Renal cortex interstitium (tissue), 15 donors: ENCODE measurements at places on chromosomes 16 and 17. TPM values are rescaled to one million over a fixed set of nuclear protein-coding genes. Genes with fewer than 3 reads are reported as not detected.
A peak's percentile ranks its signal among the peaks of the same experiment; 100 is the strongest.

ACADVL gene
- 438 TPM for polyA plus RNA-seq

- DNase-seq: no peak
These were observed 299.3 kb upstream of the XYLT1 start for GRCh38 chr16:17770104-17770503.

- DNase-seq: no peak
These were observed 480 bp downstream of the KIF19 start for GRCh38 chr17:74326506-74326905.

DNA sequence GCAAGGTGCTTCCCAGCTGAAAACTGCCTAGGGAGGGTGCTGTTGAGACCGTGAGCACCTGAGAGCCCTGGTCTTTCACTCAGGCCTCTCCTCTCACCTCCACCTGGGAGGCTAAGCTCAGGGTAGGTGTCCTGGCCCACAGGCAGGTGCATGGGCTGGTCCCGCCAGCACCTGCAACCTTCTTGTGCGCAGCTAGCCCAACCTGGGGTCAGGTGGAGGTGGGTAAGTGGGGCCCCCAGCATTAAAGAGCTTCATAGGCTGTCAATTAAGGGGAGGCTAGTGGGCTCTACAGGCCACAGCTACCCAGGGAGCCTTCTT is 8.7 kb downstream of the ADCY7 start:
- DNase-seq: no peak

DNA sequence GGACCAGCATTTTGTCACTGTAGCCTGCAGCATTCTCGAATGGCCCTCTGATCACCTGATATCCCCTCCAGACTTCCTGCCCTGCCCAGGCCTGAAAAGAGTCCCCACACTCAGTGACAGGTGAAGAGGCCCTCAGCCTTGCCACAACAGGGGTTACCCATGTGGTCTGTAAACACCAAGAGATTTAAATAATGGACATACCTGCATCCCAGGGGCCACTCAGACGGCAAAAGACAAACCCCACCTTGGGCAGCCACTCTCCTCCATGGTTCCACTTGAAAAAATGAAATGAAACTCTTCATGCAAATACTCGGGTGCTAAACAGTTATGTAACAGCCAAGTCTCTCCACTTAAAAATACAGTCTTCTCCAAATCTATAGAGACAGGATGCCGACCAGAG is 22.9 kb upstream of the PECAM1 start:
- DNase-seq: no peak

GRCh38 chr16:59849716-59850115 is 1115.6 kb upstream of the GOT2 start:
- DNase-seq: no peak

GRCh38 chr16:53911513-53911912 is 207.6 kb downstream of the FTO start:
- no peak for DNase-seq

DNA sequence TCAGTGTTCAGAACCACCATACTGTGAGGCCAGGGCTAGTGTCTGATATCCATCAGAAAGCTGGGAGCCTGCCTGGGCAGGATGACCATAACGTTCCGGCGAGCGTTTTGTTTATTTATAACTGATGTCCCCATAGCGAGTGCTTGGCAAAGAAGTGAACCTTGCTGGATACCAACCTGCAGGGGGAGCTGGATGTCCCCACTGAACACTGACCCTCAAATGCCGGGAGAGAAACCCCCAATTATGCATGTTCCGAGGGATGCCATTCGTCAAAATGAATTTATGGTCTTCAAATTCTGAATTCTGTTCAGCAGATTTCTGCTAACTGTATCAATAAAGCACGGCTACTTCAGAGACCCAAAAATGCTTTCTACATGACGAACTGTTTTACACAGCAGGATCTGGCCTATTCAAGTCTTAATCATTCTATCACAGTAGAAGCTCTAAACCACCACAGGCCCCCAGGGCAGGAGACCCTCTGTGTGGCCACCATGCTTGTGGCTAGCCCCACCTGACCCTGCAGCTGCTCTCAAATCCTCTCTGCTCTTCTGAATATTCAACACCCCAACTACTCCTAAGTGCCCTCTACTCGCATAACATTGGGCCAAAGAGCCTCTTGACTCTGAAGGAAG is 15.2 kb downstream of the MED24 start:
- peak; percentile 68 for DNase-seq

DNA sequence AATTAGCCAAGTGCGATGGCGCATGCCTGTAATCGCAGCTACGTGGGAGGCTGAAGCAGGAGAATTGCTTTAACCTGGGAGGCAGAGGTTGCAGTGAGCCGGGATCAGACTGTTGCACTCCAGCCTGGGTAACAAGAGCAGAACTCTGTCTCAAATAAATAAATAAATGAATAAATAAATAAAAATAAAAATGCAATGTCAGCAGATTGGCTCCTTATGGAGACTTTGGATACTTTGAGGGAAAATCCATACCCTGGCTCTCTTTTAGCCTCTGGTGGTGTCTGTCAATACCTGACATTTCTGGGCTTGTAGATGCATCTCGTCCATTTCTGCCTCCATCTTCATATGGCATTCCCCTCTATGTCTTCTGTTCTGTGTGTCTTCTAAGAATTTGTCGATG is 66.7 kb downstream of the RBFOX1 start:
- no peak for DNase-seq

- no peak for DNase-seq
These were observed 315.6 kb downstream of the SNX29 start for GRCh38 chr16:12291989-12292759.
